ENCODE measurements at places on chromosomes 13 and 19.
A peak's percentile ranks its signal among the peaks of the same experiment; 100 is the strongest.

GRCh38 chr13:112012016-112012704 is 54.8 kb upstream of the SOX1 start:
- DNase-seq: no peak

GRCh38 chr19:31991984-31992655 is 353.3 kb upstream of the ZNF507 start:
- DNase-seq: no peak

- no peak for DNase-seq
These were observed 80.0 kb upstream of the GPR183 start for GRCh38 chr13:99386911-99387788.

- DNase-seq: no peak
These were observed 198.1 kb downstream of the VWA8 start for GRCh38 chr13:41762796-41763195.

DNA sequence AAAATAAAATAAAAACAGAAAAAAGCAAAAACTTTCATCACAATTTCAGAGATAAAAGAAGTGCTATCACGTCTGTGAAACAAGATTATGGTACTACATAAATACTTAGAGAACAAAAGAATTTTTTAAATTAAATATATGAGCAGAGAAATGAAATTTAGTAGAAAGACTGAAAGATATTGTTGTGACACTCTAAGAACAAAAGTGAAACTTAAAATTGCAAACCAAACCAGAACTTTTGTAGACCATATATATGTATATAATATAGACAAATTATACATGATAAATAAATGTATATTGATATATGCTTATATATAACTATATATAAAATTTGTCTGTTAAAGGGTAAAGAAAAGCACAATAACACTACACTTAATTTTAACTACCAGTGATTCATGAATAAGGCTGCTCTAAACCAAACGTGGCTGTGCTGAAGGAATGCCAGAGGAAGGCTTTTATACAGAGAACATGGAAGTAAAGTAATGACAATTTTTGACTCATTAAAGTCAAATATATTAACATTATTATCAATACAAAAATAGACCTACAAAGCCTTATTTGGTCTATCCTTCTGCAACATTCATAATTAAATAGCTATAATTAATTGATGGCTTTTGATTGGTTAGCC is 1516.7 kb upstream of the PCDH20 start:
- DNase-seq: no peak

DNA sequence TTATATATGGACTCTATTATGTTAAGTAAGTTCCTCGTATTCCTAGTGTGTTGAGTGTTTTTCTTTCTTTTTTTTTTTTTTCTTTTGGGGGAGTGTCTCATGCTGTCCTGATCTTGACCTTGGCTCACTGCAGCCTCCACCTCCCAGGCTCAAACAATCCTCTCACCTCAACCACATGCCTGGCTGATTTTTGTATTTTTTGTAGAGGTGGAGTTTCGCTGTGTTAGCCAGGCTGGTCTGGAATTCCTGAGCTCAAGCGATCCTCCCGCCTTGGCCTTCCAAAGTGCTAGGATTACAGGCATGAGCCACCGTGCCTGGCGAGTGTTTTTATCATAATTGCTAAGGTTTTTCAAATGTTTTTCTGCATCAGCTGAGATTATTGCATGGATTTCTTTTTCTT is 10.7 kb upstream of the ZNF480 start:
- DNase-seq: no peak

- no peak for DNase-seq
These were observed 19.3 kb downstream of the AP1M1 start for GRCh38 chr19:16216744-16217670.

DNA sequence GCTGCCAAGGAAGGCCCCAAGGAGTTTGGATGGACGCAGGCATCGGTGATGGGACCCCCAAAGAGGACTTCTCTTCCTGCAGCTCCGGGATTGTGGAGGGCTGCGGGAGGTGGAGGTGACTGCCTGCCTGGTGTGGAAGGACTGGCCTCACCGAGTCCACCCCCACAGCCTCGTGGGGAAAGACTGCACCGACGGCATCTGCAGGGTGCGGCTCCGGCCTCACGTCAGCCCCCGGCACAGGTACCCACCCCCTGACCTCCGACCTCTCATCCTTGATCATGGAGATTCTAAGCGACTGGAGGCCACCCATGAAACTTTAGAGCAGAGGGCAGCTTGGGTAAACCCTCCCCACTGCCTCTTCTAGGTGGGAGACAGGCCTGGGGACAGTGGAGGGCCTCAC is 16.9 kb upstream of the CLASRP start:
- no peak for DNase-seq

GRCh38 chr19:35528218-35529038 is at the start of gene SBSN:
TSS of gene SBSN (minus strand) at chr19:35528311. CDS start at chr19:35528281, 30 bp downstream.
- DNase-seq: no peak

GRCh38 chr19:46181388-46181779 is 33.3 kb downstream of the IGFL2 start:
- DNase-seq: no peak

DNA sequence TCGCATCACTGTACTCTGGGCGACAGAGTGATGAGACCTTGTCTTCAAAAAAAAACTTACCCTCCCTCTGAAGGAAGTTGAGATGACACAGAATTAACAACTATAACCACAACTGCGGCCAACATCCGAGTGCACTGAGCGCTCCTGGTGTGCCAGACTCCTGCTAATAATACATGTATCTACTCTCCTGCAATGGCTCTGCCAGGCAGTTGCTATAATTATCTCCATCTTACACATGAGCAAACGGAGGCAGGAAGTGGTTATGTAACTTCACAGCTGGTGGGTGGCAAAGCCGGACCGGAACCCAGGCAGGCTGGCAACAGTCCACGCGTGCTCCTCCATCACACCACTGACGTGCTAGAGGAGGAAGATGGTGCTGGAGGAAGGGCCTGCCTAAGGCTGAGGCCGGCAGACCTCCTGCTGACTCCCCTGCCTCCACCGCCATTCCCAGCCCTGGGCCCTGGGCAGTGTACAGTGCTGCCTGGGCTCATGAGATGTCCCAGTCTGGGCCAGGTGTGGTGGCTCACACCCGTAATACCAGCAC is 12.6 kb downstream of the XRCC1 start:
- peak; percentile 36 for DNase-seq

DNA sequence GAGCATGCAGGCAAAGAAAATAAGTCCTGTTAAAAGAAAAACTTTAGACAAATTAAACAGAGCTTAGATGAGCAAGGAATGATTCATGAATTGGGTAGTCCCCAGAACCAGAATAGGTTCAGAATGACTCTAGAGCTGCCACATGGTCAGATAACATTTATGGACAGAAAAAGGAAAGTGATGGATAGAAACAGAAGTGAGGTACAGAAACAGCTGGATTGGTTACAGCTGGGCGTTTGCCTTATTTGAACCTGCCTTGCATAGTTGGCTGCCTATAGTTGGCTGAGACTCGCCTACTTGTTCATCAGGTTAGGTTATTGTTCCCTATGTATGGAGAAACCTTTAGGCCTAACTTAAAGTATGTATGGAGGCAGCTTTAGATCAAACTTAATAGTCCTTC is 35.4 kb downstream of the WDFY2 start:
- DNase-seq: no peak

GRCh38 chr13:87810920-87811344 is 139.8 kb downstream of the SLITRK5 start:
- DNase-seq: no peak

GRCh38 chr19:45234089-45234869 is 10.9 kb downstream of the EXOC3L2 start:
- DNase-seq: no peak

- DNase-seq: no peak
These were observed 153.5 kb downstream of the DLEU7 start for GRCh38 chr13:50690006-50690405.

DNA sequence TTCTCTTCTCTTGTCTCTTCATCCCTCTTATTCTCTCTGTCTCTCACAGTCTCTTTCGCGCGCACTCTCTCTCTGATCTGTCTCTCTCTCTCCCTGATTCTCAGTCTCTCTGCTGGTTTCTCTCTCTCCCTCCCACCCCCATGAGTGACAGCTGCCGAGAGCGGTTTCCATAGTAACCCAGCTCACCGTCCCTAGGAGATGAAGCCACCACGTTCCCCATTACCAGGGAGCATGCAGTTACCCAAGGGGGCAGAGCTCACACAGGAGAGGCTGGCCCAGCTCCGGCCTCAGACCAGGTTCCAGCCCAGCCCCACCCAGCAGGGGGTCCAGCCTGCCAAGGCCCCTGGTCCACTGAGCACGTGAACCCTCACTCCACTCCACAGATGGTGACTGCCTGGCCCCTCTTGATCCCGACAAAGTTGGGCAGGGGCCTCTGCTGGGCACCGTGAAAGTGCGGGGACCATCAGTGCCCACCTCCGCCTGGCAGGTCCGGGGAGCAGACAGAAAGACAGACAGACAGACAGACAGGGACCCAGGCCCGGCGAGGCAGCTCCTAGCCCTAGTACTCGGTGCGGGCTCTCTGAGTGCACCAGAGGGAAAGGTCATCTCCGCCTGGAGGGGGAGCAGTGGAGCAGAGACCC is 50.6 kb downstream of the CELF5 start:
- no peak for DNase-seq

DNA sequence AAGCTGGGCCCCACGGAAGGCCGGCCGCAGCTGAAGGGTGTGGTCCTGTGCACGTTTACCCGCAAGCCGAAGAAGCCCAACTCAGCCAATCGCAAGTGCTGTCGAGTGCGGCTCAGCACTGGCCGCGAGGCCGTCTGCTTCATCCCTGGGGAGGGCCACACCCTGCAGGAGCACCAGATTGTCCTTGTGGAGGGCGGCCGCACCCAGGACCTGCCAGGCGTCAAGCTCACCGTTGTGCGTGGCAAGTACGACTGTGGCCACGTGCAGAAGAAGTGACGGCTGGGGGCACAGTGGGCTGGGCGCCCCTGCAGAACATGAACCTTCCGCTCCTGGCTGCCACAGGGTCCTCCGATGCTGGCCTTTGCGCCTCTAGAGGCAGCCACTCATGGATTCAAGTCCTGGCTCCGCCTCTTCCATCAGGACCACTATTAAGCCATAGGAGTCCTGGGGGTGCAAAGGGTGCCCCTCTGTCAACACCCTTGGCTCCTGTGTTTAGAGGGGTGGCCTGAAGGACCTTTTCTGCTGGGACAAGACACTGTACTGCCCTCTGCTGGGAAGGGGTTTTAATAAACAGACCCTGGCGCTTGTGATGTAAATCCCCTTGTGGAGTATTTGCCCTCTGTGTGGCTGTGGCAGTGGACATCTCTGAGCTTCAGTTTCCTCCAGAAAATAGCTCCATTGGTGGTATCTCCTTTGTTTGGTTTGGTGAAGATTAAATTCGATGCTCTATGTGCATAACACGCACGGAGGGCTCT is 1.9 kb downstream of the MRPS12 start:
- no peak for DNase-seq

DNA sequence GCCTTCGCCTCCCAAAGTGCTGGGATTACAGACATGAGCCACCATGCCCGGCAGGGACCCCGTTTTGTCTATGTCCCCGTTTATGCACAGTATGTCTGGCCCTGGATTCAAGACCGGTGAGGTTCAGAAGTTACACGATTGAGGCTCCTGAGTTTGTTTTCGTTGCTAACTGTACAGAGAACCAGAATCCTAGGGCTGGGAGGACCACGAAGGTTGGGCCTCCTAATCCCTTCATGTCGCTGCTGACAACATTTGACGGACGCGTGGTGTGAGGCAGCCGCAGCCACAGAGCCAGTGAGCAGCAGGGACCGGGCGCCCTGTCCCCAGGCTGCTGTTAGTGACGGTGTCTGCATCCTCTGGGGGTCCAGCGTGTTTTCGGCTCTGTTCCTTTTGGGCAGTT is 91.4 kb downstream of the ATP11A start:
- DNase-seq: peak; percentile 2

DNA sequence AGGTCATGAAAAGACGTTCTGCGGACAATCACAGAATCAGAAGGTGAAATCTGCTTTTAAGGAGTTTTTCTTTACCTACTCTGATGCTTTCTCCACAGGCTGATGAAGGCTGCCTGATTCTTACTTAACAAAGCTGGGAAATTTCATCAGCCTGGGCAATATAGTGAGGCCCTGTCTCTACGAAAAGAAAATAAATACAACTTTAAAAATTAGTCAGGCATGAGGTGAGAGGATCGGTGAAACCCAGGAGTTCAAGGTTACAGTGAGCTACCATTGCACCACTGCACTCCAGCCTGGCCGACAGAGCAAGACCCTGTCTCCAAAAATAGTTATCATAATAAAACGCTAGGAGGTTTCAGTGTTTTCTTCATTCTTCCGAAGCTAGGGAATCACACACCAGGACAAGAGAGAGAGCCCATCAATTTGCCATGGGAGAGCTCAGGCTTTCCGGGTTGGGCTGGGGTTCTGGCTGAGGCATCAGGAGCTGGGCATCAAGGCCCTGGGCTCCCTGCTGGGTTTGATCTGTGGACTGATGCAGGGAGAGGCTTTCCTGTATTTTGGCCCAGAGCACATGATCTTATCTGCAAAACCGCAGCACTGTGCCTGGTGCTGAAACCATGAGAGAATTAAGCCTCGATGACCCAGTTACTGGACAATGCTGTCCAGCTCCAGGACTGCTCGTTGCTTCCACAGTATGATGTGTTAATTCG is 25.1 kb upstream of the CEBPG start:
- DNase-seq: no peak

DNA sequence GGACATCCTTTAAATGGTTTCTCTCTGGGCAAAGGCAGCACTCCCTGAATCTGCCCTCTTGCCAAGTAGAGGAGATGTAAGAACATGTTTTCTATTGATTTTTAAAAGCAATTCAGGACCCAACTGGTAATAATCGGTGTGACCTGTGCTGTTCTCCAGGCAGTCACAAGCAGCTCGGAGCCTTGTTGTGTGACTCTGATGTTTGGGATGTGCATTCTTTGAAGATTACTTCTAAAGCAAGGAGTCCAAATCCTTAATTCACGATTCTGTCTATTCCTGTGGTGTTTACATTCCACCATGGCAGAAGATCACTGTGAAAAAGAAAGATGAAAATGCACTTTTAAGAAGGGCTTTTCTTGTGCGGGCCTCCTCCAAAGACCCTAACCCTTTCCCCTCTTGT is 122.3 kb upstream of the ZNF536 start:
- no peak for DNase-seq

- no peak for DNase-seq
These were observed 6.2 kb upstream of the CEACAM5 start for GRCh38 chr19:41702171-41702651.

GRCh38 chr13:84279166-84279565 is 396.9 kb upstream of the SLITRK1 start:
- no peak for DNase-seq

- DNase-seq: no peak
These were observed 542.7 kb downstream of the MYO16 start for GRCh38 chr13:109172136-109172535.

GRCh38 chr13:23159760-23160637 is 20.8 kb upstream of the SGCG start:
- DNase-seq: no peak
